Stimulated activated CD8-positive, alpha-beta memory T cell treated with anti-CD3 and anti-CD28 coated beads, Interleukin-12 subunit alpha, Interleukin-12 subunit beta, amount 100 ng/mL, for 4 hours (primary cell): ENCODE measurements at places on chromosomes 12 and 14.

GRCh38 chr14:22836301-22837113 is at the start of gene MMP14:
MMP14 (plus strand) TSS chr14:22836585; CDS start chr14:22836818, 233 bp downstream.
- no peak for DNase-seq

DNA sequence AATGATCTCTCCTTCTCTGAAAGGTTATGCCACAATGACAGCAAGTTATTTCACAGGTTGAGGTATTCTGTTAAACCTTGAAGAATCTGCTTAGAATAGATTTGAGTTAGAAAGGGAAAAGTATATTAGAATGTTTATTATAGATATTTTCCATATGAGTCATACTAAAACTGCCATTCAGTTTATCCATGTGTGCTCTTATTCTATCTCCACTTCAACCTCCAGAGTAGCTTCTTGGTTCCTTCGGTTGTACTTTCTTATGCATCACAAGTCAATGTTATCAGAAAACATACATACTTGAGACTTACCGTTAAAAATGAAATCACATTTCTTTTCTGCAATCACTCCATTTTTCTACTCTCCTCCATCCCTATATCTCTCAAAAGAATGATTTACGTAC is 197.7 kb downstream of the BCAT1 start:
- no peak for DNase-seq

DNA sequence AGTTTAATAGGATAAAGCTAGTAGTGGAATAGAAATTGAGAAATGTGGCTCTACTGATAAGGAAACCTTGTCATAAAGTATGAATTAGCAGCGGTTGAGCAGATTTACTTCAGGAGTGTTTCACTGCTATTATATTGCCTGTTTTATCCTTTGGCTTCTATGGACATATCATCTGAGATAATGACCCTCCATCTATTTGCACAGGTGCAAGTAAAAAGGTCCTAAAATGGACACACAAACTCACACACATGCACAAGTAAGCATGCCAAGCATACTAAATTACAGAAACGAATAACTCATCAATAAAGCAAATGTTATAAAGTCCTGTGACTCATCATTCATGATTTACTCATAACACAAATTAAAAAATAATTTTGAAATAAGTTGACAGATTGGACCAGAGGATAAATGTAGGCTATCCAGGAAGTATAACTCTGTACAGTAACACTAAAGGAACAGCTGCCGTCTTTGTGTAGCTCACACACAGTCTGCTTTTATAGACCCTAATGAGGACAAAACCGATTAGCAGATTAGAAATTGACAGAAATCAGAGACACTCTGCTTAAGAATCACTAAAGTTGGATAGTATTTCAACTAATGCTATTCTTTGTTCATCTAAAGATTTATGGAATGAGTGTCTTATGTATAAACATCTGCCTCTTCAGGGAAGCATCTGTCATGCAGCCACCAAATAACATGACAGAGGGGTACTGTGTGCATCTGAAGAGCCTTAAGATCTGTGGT is 73.9 kb downstream of the SYT1 start:
- DNase-seq, result no peak

DNA sequence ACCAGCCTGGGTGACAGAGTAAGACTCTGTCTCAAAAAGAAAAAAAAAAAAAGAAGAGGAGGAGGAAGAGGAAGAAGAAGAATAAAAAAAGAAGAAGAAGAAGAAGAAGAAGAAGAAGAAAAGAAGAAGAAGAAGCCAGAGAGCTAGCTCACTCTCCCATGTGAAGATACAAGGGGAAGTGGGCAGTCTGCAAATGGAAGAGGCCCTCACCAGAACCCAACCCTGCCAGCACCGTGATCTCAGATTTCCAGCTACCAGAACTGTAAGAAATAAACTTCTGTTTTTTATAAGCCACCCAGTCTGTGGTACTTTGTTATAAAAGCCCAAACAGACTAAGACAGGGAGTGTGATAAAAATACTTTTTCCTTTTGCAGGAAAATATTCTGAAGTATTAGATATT is 130.7 kb downstream of the ETNK1 start:
- DNase-seq, result no peak

GRCh38 chr12:114529966-114530365 is 124.0 kb upstream of the TBX5 start:
- no peak for DNase-seq

DNA sequence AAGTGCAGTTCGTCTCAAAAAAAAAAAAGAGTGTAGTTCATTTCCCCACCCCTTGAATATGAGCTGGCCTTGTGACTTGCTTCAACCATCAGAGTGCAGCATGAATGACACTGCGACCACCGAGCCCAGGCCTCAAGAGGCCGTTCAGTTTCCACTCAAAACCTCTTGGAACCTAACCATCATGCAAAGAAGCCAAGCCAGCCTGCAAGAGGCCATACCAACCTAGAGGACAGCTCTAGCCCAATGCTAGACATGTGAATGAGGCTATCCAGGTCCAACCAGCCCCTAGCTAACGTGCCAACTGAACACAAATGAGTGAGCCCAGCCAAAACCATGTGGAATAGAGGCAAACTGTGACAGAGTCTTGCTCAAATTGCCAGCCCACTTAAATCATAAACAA is 29.7 kb downstream of the R3HDM2 start:
- no peak for DNase-seq

- DNase-seq, result no peak
Measured at GRCh38 chr12:30902001-30902400, 24.5 kb upstream of the TSPAN11 start.

GRCh38 chr14:95597784-95598211 is 62.9 kb downstream of the GLRX5 start:
- no peak for DNase-seq

- no peak for DNase-seq
Measured at GRCh38 chr14:97546491-97547230, 749.5 kb downstream of the VRK1 start.

- no peak for DNase-seq
Measured at GRCh38 chr12:101230547-101230946, 20.5 kb upstream of the SLC5A8 start.

DNA sequence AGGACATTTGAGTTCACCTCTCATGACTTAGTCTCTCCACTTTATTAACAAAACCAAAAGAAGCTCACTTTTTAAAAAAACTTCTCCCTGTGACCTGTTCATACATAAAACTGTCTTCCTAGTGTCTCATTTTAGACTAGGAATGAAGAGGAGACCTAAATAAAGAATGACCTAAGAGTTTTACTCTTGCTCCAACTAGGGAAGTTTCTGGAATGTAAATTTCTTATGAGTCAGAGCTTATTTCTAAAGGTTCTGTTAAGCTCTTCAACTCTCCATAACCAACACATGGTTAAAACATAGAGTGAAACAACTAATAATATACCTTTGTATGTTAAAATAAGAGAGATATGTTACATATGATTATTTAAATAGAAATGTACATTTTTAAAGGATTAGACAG is 369.8 kb downstream of the EMP1 start:
- DNase-seq, result no peak

DNA sequence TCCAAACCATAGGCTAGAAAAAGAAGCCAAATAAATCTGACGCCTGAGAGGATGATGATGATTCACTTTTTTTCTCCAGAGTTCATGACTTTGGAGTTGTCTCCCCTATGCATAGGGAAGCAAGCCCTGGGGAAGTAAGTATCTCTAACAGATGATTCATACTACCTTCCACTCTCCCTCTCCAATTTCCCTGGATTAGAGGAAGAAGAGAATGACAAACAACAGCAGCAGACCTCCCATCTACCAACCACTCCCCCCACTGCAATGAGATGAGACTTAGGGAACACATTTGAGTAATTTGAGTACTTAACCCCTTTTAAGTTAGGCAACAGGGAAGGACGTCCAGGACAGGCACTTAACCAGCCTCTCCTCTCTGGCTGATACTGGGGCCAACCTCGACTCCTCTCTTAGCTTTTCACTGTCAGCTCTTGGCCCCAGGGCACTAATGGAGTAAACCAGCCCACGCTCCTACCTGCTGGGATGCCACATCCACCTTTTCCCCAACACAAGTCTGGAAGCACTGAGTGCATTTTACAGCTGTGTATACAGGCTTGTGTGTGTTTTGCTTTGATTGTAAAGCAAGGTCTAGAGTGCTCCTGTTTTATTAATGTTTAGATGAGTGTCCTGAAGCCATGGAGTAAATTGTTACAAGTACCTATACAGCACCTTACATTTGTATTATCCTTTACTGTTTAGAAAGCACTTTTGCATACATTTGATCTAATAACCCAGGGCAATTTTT is 180.7 kb downstream of the PHLDA1 start:
- no peak for DNase-seq
